Stimulated activated CD8-positive, alpha-beta memory T cell treated with anti-CD3 and anti-CD28 coated beads, Interleukin-4, amount 100 ng/mL, for 1 hour (primary cell): ENCODE measurements at places on chromosomes 11 and 22.

GRCh38 chr11:45885274-45885920, at the start of gene MAPK8IP1:
Gene MAPK8IP1, plus strand, starts transcription at chr11:45885651. Its CDS starts 170 bp downstream, at chr11:45885821.
- peak; percentile 13 for DNase-seq

DNA sequence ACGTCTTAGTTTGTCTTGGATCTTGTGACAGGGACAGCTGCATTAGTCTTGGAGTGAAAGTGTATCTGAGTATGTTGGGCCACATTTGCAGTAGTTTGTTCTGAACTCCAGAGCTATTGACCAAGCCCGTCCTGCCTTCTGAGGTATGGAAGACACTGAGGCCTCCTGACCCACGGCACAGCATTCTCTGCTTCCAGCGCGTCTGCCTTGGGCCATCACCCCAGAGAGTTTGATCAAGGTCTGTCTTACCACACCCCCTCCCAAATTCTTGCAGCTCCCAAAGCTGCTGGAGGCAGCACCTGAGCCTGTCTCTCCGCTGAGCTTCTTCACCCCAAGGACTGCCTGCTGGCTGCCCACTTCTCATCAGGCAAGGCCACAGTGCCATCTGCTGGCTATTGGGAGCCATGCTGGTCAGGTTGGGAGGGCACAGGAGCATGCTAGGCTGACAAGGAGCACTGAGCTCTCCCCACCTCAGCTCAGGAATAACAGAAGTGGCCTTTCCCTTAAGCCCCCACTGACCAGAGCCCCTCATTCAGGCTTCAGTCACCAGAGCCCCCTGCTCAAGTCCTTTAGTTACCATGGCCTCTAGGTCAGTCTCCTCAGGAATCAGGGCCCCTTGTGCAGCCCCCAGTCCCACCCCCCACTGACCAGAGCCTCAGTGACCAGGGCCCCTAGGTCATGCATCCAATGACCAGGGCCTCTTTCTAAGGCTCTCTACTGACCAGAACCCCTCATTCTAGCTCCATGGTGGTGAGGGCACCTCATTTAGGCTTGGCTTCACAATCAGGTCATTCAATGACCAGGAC, 27.2 kb upstream of the SMPD1 start:
- peak; percentile 39 for DNase-seq

- DNase-seq = no peak
Observed at GRCh38 chr11:101840704-101841103, 74.1 kb upstream of the CEP126 start.

- DNase-seq = no peak
Observed at GRCh38 chr11:77589181-77589520, 602 bp upstream of the AQP11 start.
